Nephron progenitor cell (in vitro differentiated cells): ENCODE measurements at places on chromosomes 1 and 21.
A peak's percentile ranks its signal among the peaks of the same experiment; 100 is the strongest.

- no peak for DNase-seq
These were observed 132.2 kb downstream of the GLUL start for GRCh38 chr1:182259229-182259872.

GRCh38 chr1:38139738-38140487 is 93.3 kb upstream of the POU3F1 start:
- peak; percentile 33 for DNase-seq

- DNase-seq: no peak
These were observed 8.2 kb upstream of the LEMD1 start for GRCh38 chr1:205429762-205430695.

DNA sequence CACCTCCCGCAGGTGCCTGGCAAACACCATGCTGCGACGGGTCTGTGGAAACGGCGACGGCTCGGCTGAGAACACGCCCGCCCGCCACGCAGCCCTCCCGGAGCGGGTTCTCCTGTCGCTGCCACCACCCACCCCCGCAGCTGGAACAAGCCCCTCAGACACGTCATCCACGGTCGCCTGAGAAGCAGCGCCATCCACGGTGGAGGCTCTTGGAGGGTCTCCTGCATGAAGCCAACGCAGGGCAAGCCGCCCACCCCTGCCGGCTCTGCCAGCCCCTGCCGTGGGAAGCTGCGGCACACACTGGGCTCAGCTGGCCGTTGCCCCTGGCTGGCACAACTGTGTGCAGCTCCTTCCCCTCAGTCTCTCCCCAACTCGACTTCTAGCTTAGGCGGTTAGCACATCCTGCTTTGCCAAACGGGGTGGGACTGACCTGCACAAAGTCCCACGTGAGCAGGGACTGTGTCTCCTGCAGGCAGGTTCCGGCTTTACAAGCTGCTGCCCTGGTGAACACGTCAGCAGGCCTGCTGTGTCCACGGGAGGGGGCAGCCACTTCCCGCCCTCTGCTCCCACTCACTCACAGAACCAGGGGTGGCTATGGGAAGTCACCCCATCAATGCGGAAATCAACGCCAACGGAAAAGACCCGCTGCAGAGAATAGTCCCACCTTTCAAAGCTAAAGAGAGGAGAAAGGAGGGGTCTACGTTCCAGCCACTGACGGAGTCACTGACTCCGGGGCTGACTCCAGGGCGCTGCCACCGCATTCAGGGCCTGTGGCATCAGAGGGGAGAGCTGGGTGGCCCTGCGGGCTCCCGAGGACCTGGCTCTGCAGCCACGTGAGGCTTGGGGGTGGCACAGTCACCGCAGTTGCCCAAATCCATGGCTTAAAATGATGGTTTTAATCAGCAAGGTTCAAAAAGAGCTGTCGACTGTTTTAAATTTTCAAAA is 10.3 kb downstream of the POFUT2 start:
- DNase-seq: no peak

DNA sequence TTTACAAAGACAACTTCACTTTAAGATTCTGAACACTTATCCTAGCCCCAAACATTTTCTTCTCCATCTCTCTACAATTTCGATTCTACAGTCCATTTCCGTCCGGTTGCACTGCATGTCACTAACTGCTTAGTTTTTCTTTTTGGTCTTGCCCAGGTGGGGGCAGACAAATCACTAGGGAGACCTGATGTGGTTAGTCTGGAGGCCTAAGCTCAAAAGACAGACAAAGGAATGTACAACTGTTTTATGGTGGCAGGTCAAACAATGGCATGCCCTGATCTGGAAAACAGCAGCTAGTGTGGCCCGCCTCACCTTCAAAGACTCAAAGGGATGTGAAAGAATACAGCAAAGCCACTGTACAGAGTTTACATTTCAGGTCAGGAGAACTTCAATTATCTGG is 3.8 kb downstream of the ETV3 start:
- no peak for DNase-seq

DNA sequence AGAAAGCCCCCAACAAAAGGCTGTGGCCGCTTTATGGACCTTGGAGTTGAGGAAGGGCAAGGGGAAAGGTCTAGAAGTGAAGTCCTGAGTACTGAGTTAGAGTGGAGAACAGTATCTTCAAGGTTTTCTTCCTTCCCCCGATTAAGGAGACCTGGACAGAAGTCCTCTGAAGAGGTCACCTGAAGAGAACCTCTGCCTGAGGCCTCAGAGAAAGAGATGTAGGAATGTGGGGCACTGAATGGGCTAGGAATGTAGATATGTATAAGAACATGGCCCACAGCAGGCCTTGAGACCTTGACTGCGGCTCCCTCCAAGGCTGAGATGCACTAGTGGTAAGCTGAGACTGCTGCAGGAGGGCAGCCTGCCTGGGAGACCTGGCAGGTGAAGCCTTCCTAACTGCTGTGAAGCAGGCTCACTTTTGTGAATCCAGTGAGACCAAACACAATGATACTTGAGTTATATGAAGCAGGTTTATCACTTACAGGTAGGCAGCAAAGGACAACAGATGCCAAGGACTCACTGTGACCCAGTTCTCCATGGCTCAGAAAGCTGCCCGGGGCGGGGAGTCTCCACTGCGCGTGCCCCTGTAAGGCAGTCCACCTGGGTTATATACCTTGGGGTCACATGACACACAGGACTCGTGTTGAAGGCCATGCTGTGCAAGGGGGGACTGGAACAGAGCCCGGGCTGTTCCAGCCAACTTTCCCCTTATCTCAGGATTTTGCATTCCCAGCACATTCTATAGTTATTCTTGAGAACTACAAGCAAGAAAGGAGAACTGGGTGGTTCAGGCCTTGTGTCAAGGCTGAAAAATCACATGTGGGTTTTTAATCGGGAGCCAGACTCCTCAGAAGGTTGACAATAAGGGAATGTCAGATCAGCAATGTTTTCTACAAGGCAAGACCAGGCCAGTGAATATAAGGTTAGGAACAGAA is 78.8 kb upstream of the PPM1J start:
- no peak for DNase-seq

GRCh38 chr21:45255381-45256020 is 32.2 kb downstream of the POFUT2 start:
- DNase-seq: no peak

GRCh38 chr1:31326461-31326860 is 29.6 kb downstream of the ZCCHC17 start:
- DNase-seq: no peak

DNA sequence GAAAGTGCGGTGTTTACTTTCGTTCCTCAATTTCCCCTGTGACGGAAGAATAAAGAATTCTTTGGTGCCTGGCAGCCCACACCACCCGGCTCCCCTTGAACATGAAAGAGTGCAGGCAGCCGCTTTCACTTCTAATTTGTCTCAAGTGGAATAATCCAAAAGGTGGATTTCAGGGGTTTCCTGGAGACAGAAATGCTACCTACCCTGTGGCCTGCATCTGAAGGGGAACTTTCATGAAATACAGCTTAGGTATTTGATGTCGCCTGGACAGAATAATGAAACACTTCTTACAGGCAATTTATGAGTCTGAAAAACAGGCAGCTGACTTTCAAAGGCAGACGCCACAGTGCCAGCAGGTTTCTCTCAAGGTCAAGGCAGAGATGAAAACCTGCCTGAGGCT is 169.5 kb upstream of the USP24 start:
- no peak for DNase-seq

DNA sequence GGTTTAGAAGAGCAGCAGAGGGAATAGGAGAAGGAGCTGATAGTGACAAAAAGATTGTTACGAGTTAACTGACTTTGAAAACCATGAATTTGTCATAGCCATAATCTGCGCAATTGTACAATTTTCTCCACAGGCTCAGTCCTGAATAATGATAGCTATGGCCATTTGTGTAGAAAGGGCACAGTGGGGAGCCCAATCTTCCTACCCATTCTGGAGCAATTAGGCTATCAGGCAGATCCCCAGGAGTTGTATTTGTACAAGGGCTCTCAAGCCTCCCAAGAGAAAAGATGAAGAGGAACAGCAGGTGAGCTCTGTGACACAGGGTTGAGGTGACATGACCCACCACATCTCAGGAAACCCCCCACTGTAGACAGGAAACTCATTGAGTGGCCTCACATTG is 42.1 kb upstream of the SAMD13 start:
- DNase-seq: no peak

DNA sequence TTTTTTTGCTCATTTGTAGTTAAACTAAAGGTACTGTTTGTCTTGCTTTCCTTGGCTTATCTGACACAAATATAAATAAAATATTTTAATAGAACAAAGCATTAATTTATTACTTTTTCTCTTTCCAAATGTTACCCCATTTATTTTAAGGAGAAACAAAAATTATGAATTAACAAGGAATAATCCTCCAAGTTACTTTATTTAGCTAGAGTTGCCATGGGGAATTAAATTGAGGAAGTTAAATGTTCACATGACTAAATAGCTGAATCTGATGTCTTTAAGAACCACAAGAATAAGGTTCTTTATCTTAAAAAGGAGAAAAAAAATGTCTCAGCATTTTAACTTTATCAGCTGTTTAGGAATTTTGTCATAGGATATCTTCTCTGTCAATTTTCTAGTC is 12.3 kb downstream of the ATG4C start:
- DNase-seq: no peak

DNA sequence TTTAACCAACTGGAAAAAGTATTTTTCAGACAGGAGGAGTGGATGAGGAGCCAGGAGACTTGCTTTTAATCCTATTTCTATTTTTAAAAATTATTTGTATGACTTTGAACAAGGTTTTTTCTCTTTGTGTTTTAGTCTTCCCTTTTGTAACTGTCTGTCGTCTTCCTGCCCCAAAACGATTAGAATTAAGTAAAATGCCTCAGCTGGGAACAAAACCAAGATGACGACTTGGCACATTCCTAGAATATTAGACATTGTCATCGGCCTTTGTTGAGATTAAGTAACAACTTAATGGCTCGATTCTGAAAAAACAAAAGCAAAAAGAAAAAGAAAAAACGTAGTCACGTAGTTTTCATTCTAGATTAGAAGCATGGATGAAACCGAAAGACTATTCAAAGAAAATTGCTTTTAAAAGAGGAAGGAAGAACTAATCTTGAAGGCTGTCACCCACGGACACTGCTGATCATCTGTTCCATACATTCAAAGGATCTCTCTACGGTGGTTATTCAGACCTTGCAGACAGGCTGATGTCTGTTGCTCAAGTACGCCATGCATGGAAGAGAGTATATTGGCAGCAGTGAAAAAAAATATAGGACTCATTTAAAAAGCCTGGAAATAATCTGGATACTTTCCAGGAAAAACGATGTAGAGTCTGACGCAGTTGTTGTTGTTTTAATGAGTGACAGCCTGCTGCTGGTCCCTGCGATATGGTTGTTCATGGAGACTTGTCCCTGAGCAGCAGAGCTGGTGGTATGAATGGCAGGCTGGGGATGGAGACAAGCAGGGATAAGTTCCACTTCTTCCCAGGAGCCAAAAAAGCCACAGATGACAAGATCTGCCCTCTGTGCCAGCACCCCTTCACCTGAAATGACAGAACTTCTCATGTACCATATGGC is 16.8 kb downstream of the GNG4 start:
- DNase-seq: no peak

DNA sequence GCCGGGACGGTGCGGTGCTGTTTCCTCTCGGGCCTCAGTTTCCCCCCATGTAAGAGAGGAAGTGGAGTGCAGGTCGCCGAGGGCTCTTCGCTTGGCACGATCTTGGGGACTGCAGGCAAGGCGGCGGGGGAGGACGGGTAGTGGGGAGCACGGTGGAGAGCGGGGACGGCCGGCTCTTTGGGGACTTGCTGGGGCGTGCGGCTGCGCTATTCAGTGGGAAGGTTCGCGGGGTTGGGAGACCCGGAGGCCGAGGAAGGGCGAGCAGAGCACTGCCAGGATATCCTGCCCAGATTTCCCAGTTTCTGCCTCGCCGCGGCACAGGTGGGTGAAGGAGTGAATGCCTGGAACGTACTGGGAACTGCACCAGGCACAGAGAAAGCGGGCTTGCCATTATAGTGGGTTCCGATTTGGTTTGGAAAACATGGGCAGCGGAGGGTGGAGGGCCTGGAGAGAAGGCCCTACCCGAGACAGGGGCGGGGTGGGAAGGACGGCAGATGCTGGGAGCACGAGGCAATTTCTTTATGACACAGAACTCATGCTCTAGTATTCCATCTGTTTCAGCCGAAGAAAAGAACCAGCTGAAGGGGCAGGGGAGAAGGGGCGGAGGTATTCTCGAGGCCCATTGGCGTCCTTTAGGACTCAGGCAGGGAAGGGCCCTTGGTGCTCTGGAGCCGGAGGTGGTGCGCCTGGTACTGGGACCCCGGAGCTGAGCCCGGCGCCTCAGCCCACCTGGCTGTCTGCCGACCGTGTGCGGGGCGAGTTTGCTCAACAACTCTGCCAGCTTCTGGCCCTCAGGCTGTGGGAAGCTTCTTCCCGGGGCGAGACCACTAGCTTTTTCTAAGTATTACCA is 960 bp downstream of the PCSK9 start:
- DNase-seq: peak; percentile 43

GRCh38 chr1:190205713-190206112 is 272.0 kb downstream of the BRINP3 start:
- no peak for DNase-seq

DNA sequence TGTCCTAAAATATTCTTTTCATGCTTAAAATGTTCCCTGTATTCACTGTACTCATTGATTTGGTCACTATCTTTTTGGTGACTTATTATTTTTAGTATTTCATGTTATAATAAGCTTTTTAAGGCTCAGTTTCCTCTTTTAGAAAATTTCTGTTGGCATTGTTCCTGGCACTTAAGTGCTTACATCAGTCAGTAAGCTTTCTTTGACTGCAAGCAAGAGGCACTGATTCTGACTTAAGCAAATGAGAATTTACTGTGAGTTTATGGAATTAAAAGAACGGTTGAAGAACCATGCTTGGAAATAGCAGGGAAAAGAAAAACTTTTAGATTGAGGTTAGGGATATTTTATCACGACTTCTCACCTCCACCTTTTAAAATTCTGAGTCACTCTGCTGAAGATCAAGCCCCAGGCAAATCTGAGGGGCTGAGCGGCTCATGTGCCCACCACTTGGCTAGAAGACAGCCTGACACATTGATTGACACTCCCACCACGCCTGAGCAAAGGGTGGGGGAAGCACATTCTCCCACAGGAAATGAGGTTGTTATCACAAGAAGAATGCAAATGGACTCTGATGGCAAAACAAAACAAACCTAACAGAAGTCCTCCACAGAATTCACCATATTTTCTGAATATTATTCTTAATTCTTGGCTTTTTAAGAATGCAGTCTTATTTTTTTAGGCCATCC is 102.8 kb downstream of the KCTD3 start:
- no peak for DNase-seq

- no peak for DNase-seq
These were observed 115.3 kb downstream of the ADSS2 start for GRCh38 chr1:244336232-244336899.

DNA sequence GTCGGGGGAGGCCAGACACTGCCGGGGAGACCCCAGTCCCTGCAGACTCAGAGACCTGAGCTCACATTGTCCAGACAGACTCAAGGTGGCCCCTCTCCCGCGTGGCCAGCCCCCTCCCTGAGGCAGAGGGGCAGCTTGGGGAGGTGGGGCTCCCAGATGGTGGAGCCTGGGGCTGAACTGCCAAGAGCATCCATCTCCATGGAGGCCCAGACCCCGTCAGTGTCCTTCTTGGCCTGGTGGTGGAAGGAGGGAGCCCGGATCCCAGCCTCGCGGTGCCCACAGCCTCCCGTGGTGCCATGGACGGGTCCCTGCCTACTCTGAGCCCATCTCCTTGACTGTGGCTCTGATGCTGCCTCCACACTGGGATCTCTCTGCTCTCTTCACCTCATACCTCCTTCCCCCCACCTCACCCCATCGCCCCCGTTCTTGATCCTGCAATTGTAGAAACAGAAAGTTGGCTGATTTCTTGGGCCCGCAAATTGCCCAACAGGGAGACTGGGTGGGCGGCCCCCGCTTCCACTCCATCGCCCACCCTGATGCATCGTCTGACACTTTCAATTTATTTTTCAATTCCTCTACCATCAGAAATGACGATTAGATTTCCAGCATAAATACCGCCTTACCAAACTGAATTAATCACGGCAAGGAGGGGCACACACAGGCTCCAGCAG is 348.9 kb downstream of the MATN1 start:
- no peak for DNase-seq
